ENCODE measurements at places on chromosomes 3 and 15.

GRCh38 chr3:100966049-100966491 is 27.2 kb downstream of the ABI3BP start:
- no peak for DNase-seq

GRCh38 chr15:77282333-77282732 is 137.6 kb downstream of the PEAK1 start:
- no peak for DNase-seq

- no peak for DNase-seq
Observed at GRCh38 chr3:10137178-10137577, 4.4 kb upstream of the VHL start.

DNA sequence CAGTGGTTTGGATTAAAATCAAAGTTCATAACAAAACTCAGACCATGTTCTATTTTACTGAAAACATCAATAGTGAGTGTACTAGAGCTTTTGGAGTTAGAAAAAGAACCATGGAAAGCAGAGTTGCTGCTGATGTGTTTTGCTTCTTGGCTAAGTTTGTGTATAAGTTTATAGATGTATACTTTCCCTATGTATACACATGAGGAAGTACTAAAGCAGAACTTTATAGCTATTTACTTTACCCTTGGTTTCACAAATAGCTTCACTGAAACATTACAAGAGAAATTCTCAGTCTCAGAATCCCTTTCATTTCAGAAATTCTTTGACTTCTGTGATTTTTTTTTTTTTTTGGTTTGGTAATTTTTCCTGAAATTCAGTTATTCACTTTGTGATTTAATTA is 229.0 kb downstream of the PTPRG start:
- DNase-seq = no peak

DNA sequence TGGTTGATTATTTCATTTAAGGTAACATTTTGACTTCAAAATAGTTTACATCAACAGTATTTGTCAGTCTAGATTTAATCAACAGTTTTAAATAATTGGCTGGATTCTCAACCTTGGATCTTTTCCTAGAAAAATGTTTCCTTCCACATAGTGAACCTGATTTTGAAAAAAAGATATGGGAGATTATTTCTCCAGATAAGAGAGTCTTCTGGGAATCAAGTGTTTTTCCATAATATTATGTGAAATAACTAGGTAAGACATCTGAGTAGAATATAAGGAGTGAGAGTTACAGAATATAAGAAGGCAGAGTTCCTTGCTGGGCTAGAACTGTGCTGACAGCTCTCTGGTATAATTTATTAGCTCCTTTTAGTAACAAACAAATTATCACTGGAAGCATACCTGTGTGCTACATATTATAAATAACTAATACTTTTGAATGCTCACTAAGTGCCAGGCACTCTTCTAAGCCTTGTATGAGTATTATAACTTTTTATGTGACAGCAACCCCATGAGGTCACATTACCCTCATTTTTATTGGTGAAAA is 18.8 kb upstream of the TNFSF10 start:
- no peak for DNase-seq

- no peak for DNase-seq
Observed at GRCh38 chr15:92495446-92495845, 101.8 kb downstream of the ST8SIA2 start.

GRCh38 chr3:13657660-13658435 is 108.9 kb downstream of the FBLN2 start:
- peak; percentile 56 for DNase-seq

GRCh38 chr15:58551764-58552504 is 120.1 kb downstream of the LIPC start:
- peak; percentile 33 for DNase-seq

DNA sequence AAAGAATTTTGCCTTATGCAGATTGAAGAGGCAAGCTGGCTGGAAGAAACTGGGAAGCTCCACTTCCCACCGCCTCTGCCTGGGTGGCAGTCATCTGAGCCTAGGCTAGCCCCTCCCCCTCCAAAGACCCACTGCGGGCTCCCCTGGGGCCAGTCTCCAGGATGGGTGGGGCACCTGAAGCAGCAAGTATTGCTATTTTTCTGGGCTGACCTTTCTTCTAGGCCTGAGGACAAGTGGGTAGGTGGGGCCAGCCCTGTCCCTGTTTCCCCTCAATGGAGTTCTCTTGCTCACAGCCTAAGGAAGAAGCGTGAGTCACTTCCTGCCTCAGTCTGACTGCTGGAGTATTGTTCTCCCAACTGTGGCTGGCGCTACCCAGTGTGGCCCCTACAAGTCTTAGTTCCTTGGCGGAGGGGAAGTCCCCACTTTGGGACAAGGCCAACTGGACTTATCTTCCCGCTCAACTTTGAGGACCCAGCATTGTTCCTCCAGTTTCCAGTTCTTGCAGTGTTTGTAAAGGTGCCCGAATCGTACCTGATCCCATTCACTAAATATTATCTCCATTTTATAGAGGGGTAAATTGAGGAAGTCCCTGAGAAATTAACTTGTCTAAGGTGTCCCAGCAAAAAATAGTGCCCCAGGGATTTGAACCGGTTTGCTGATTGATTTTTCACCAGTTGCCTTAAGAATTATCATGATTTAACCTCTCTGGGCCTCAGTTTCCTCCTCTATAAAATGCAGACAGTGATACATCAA is 1.4 kb downstream of the FURIN start:
- no peak for DNase-seq

- DNase-seq = no peak
Observed at GRCh38 chr3:4509983-4510755, 17.0 kb downstream of the ITPR1 start.

GRCh38 chr3:39184081-39184967 is 8.1 kb downstream of the XIRP1 start:
- no peak for DNase-seq

GRCh38 chr15:96972201-96972600 is 641.7 kb downstream of the NR2F2 start:
- no peak for DNase-seq

DNA sequence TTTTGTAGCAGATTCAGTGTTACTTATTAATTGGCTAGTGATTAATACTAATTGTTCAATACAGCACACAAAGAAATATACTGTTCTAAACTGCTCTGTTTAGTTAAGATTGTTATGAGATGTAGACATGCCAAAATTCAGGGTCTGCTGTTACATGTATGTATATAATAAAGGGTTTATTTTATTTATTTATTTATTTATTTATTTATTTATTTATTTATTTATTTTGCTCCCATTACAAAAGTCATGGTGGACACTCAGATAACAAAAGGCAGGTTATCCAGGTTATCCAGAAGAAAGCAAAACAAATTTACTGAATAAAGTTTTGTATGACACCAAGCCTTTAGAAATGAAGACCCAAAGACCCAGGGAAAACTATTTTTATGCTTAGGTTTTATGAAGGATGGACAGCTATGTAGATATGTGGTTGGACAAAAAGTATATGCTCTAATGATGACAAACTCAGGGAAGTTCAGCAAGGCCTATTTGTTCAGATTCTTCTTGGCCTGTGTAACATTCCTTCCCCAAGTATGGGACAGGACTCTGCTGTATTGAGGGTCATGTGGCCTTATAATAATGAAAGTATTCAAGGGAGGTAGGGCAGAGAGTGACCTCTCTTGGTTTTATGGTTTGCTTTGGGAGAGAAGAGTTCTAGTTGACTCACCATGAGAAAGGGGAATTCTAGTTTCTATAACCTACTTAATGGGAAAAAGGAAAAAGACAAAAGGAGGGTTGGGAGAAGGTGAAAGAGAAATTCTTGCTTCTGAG is 1056.8 kb downstream of the ROBO2 start:
- DNase-seq = no peak

DNA sequence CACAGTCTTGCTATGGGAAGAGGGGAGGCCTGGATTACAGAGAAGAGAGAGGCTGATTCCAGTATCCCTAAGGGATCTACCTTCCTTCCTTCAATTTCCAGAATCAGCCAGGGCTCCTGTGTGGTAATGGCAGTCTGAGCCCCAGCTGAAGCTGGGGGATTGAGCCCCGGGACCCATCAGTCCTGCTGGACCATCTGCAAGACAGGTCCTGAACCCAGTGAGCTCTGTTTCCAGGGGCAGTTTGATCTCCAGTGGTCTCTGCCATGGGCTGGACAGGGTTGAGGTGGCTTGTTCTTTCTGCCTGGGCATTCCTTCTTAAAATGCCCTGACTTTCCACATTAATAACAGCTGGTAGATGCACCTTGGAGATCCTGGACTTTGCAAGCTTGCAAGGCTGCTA is 685.2 kb downstream of the TBL1XR1 start:
- no peak for DNase-seq

DNA sequence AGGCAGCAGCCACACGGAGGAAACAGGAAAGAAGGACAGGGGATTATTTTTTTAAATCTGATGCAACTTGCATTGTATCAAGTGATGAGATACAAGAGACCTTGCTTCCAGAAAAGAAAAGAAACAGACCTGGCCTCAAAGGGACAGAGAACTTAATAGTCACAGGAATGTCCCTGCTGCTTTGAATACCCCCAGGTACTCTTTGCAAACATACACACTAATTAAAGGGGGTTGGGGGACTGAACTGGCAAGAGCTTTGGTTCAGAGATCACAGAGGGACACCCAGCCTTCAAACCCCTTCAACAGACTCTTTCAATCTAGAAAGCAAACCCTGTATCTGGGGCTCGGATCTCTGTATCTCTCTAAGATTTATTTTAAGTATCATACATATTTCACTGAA is 18.0 kb downstream of the TNIK start:
- DNase-seq = no peak

GRCh38 chr3:72798552-72799195 is 49.6 kb downstream of the SHQ1 start:
- no peak for DNase-seq

DNA sequence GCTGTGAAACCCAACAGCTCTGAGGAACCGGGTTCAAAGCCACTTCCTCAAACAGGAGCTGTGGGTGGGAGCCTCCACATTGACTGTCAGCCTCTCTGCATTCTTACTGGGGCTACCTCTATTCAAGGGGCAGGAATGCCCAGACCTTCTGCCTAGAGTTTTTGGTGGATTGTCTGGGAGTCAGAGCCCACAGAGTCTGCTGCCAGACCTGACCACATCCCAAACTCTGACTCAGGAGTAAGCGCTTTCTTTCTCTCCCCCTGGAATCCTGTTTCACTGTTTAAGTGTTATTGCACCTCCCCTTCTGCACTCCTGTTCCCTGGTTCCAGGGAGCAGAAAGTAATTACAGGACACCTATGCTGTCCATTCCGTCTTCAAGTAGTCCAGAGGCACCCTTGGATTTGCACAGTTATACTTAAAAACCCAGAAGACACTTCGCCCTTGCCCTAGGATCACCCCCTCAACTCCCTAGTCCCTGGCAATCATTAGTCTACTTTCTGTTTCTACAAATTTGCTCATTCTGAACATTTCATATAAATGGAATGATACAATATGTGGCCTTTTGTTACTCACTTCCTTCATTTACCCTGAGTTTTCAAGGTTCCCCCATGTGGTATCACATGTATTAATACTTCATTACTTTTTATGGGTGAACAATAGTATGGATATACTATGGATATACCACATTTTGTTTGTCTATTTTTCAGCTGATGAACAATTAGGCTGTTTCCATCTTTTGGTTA is 37.9 kb upstream of the TJP1 start:
- no peak for DNase-seq

DNA sequence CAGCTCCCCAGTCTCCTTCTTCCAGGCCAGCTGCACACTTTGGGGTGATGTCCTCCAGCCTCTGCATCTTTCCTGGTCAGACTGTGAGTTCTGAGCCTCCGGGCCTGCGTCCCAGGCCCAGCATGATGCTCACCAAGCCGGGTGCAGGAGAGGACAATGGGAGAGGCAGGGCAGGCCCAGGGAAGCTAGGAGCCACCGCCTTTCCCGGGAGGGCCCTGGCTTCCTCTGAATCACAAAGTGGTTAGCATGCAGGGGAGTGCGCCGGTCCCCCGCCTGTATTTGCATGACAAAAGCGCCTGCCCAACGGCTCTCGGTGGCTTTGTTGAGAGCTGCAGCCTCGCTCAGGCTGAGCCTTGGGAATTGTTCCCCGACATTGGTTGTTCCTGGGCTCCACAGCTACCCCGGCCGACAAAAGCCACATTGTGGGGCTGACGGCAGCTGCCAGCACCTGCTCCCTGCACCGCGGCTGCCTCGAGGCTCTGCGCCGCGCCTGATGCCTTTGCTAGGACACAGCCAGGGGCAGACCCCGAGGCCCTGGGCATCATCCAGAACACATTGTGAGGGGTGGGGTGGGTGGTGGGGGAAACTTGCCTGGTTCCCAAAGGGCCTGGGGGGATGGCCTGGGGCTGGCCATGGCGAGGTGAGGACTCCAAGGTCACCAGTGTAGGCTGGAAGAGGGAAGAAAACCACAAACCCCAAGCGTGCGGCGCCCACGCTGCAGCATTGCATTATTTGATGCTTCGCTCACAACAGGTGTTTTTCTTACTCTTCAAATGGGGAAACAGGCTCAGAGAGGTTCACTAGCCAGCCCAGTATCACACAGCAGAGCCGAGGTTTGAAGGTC is 20.0 kb upstream of the KLF13 start:
- DNase-seq = peak; percentile 43

DNA sequence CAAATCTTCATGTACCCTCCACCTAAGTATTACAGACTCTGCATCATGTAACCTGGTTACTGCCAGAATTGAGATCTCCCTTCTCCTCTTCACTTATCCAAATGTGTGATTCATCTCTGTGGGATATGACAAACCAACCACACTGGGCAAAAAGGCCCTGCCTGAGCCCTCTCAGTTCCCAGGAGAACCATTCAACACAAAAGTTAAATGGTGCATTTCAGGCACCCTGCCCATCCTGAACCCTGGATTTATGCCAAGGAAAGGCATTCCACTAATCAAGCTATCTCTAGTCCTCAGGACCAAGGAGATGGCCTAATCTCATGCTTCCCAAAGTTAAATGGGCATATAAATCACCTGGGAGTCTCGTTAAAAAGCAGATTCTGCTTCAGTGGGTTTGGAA is 108.5 kb downstream of the TNIK start:
- DNase-seq = no peak

DNA sequence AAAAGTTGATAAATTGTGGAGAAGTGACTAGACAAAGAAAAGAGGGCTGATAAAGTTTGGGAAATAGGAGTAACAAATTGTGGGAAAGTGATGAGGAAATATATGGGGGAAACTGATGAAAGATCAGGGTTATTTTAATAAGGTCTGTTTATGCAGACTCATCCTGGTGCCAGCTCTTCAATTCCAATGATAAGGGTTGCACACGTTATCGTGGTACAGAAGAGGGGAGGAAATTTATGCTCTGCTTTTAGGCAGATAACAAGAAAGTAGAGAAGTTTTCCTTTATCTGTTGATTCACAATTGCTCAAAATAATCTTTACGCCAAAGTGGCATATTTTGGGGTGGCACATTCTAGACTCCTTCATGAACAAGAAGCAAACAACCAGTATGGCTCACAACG is 32.1 kb upstream of the LIPC start:
- no peak for DNase-seq
